Activated naive CD4-positive, alpha-beta T cell treated with Interleukin-2 at 50 U/mL for 16 hours (primary cell): ENCODE measurements at places on chromosomes 5 and 9.

- peak; percentile 93 for DNase-seq
Observed at GRCh38 chr5:126777975-126778674, 1.2 kb downstream of the LMNB1 start.

- no peak for DNase-seq
Observed at GRCh38 chr5:150598006-150598405, 42.5 kb upstream of the SYNPO start.

GRCh38 chr5:821504-821903 lies 29.3 kb downstream of the ZDHHC11 start:
- DNase-seq = no peak

DNA sequence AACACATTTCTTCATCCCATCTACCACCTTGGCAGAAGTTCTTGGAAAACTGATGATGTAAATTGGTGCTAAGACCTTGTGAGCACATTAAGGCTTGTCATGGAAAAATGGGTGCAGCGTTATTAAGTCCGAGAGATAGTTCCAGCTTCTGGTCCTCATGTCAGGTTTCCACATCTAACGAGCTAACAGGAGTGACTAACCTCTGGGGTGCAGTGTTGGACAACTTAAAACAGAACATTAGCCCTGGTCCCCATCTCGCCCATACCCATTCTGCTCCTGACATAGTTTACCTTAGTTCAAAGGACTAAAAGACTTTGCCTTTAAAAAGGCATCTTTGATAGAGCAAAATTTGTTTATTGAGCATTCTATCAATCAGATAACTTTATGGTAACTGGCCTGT lies 128.0 kb downstream of the SLC1A3 start:
- no peak for DNase-seq

DNA sequence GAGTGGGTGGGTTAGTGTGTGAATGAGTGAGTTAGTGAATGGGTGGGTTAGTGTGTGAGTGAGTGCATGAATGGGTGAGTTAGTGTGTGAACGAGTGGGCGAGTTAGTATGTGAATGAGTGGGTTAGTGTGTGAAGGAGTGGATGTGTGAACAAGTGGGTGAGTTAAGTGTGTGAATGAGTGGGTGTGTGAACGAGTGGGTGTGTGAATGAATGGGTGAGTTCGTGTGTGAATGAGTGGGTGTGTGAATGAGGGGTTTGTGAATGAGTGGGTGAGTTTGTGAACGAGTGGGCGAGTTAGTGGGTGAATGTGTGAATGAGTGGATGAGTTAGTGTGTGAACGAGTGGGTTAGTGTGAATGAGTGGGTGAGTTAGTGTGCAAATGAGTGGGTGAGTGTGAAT lies 34.0 kb downstream of the NKD2 start:
- no peak for DNase-seq

DNA sequence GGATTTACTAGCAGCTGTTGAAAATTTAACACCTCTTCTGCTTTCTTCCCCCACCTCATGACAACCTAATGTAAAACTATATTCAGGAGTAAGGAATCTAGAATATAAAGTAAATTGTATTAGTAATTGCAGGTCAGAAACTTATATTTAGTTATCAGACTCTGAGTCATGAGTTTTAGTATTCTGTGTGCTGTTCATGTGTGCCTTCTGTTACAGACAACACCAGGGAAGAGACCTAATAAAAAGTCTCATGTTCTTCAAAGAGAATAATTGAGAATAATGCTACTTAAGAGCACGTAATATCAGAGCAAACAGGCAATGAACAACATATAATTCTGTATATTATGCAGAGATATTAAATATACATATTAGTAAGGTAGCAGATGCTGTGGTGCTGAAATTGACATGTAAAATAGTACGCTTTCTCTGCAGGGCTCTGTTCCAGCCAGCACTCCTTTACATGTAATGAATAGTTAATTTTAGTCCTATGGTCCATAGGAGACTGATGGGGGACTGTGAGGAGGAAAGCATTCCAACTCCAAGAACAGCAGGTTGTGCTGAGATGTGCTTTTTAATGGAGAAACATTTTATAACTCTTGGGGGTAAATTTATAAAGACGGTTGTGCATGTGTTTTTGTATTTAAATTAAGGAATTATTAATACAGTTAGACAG lies 106.4 kb downstream of the ZSWIM6 start:
- no peak for DNase-seq

DNA sequence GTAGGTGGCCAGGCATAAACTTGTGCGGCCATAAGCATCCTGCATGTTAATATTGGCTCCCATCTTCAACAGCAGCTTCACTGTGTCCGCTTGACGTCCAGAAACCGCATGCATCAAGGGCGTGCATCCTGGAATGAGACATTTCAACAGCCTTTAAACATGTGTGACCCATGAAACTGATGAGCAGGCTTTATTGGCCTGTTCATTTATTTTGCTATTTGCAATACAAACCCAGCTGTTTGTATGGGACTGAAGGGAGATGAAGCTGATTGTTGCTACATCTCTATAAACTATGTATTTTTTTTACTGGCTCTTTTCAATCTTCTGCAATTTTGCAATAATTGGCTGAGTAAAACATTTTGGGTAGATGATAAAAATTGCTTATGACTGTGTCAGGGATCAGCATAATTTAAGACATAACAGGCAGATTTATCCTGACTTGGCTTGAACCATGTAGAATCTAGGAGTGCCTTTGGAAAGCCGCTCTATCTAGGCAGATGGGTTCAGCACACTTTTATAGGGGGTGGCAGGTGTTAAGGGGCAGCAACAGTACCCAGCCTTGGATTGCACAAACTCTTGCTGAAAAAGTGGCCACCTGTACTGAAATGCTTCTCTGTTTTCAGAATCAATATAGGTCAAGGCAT lies 56.9 kb downstream of the ANKRD55 start:
- no peak for DNase-seq

- DNase-seq = no peak
Observed at GRCh38 chr9:99274495-99274894, 52.4 kb downstream of the SEC61B start.

- DNase-seq = no peak
Observed at GRCh38 chr5:81838307-81838906, 87.5 kb upstream of the SSBP2 start.

DNA sequence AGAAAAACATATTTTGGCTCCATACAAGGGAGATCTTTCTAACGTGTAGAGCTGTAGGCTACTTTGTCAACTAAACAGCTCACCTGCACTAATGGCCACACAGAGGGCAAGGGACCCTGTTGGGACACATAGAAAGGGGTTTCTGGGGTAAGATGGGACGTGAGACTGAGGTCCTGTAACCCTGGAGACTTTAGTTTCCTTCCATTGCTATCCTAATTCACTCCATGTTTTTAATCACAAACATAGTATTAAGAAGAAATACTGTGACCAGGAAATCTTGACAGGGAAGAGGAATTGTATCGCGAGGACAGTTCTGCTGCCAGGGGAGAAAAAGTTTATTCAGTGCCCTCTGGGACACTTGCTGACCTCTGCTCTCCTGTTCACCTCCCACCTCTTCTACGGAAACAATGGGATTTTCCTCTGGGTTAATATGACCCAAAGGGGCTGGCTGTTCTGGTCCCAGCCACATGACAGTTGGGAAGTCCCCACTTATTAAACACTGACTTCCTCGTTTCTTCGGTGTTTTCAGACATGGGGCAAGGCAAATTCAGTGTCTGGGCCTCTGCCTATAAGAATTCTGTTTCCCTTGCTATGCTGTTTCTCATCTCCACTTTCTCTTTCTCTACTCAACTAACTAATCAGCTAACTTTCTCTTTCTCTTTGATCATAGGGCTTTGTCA lies 106.9 kb upstream of the SEMA6A start:
- DNase-seq = no peak

GRCh38 chr5:124908581-124909451 lies 162.4 kb upstream of the ZNF608 start:
- no peak for DNase-seq

- DNase-seq = peak; percentile 73
Observed at GRCh38 chr9:128550226-128550625, 2.2 kb upstream of the SPTAN1 start.

- peak; percentile 34 for DNase-seq
Observed at GRCh38 chr9:128587453-128587852, 35.1 kb downstream of the SPTAN1 start.
